ENCODE measurements at places on chromosomes 1 and 21.

DNA sequence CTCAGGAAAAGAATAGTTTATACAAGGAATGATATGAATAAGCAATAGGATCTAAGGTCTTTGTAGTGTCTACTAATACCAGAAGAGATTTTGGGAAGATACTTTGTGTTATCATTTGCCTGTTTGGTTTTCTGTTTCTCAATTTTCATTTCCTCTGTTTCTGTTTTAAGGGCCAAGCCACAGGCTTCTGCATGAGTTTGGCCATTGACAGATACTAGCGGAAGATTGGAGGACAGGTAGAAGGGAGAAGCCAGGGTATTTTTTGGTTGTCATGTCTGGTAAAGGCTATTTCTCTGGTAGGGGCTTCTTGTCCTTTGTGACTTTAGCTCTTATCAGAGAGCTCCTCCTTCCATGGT, 51.4 kb downstream of the HS2ST1 start:
- H3K27ac ChIP-seq: no peak overlapping the region
- H3K4me3 ChIP-seq: no peak overlapping the region
- no peak for DNase-seq

DNA sequence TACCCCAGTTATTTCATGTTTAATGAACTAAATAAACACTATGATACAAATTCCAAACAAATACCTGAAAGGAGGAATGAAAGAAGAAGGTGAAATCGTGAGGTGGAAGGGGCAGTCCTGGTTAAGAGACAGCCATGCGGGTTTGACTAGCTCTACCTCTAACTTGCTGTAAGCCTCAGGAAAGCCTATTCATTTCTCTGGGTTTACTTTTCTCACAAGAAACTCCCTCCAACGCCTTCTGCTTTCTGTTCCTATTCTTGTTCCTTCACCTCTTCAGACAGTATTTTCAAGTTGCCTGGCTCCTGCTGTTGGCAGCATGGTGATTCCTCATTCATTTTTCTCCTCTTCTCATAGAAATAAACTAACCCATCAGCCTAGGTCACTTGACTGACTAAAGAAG, 92.4 kb downstream of the NTPCR start:
- H3K4me1 ChIP-seq: no peaks in the 10 kb centered on the region
- DNase-seq: no peak
- H3K27me3 ChIP-seq: no peaks in the 10 kb centered on the region
- H3K36me3 ChIP-seq: no peaks in the 10 kb centered on the region
- H3K4me3 ChIP-seq: no peak overlapping the region
- H3K27ac ChIP-seq: no peak overlapping the region

GRCh38 chr1:237205400-237206064, 163.5 kb downstream of the RYR2 start:
- H3K27me3 ChIP-seq: no peaks in the 10 kb centered on the region
- no peak for DNase-seq
- H3K27ac ChIP-seq: no peak overlapping the region
- H3K4me1 ChIP-seq: no peaks in the 10 kb centered on the region

GRCh38 chr1:24150234-24151174, 7.6 kb upstream of the IL22RA1 start:
- no peak overlapping the region for H3K27ac ChIP-seq
- DNase-seq: peak; percentile 65
- H3K27me3 ChIP-seq: peaks cover 9% of the 10 kb centered on the region
- H3K36me3 ChIP-seq: no peaks in the 10 kb centered on the region
- H3K4me1 ChIP-seq: peaks cover 4% of the 10 kb centered on the region
- H3K4me3 ChIP-seq: peak overlapping the region; percentile 57

All from thoracic aorta (tissue), 2 donors.